Activated CD8-positive, alpha-beta memory T cell treated with anti-CD3 and anti-CD28 coated beads for 48 hours (primary cell): ENCODE measurements at places on chromosomes 5 and 9.

DNA sequence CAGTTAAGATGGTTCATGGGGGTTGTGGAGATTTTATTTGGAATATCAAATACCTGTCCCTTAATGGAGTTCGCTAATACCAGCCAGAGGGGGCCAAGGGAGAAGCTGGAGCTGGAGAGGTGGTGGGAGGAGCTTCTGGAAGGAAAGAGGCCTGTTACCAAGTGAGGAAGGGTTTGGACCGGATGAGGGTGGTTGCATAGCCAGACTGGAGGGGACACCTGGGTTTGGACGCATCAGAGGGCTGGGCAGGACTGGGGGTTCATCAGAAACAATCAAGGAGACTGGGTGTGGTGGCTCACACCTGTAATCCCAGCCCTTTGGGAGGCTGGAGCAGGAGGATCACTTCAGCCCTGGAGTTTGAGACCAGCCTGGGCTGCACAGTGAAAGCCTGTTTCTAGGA lies 111.8 kb upstream of the IER5L start:
- DNase-seq: no peak

- no peak for DNase-seq
Measured at GRCh38 chr5:81852291-81853029, 101.6 kb upstream of the SSBP2 start.

GRCh38 chr5:139410121-139410992 lies 6.5 kb upstream of the SPATA24 start:
- no peak for DNase-seq

DNA sequence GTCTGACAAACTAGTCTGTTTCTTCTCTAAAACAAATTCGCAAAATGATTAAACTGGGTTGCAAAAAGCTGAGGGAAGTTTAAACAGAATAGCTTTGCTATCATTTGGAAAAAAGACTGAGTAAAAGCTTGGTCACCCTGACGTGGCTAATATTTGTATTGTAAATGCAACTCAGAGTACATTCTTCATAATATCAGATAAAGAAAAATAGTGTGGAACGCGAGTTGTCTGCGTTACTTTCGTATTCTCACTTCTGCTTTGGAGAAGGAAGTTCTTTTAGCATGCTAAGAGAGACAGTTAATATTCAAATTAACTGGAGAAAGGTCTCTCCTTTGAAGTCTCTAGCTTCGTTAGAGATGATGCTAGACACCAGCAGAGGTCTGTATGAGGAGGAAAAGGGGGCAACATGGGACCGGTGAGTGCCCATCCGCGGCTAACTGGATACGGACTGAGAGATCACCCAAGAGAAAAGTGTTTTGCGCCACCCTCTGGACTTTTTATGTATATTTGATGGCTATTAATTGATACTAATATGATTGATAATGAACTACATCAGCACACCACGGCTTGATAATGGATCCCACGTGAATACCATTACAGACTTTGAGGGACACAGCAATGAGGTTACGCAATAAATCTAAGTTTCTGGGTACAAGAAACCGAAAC lies 2.9 kb upstream of the CNTRL start:
- DNase-seq: no peak

- no peak for DNase-seq
Measured at GRCh38 chr5:32618962-32619361, 33.6 kb downstream of the SUB1 start.

DNA sequence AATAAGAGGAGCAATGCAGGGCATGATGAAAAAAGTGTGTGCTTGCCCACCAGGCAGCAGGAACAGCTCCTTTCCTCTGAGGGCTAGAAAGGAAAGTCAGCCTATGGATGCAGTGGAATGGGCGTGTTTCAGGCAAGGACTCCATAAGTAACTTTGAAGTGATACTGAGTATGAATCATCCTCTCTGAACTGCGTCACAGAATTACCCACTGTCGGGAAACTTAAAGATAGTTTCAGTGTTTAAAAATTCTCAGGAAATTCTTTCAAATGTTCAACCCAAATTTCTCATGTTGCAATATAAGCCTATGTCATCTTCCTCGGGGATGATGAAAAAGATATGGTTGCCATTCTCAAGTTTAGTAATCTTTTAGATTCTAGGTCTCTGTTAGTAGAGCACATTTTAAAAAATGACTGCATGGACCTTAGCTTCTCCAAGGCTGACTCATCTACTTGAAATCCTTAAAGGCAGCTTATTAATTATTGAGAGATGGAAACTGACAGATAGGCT lies 27.7 kb downstream of the PTCD2 start:
- DNase-seq: no peak

DNA sequence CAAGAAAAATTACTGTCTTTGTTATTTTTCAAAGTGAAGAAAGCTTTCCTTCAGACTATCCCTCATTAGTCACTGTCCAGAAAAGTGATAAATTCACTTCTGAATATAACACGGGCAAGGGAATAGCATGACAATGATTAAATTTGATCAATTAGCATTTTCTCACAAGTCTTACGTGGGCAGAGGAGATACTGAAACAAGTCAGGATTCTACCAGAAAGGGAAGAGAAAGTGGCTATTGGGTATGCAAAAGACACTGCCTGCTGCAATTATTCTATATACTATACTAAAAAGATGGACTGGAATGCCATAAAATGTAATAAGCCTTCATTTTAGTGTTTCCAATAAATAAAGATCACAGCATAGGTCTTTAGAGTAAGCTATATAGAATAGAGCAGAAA lies 7.4 kb downstream of the COX7C start:
- no peak for DNase-seq

- DNase-seq: no peak
Measured at GRCh38 chr5:85458319-85458718, 1073.6 kb upstream of the EDIL3 start.

GRCh38 chr5:132773114-132773513 lies 3.9 kb downstream of the SEPTIN8 start:
- DNase-seq: no peak

DNA sequence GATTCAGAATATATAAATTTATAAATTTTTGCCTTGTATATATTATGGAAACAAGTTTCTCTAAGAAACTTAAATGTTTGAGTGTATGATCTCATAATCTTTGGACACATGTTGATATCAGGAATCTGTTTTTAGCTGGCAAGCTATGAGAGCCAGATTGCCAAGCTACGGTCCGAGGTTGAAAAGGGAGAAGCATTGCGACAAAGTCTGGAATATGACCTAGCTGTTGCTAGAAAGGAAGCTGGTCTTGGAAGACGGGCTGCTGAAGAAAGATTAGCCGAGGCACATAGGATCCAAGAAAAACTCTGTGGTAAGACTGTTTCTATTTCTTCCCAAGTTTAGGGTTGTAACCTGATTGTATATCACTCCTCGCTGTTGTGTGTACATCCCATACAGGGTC lies 25.9 kb downstream of the CCDC171 start:
- no peak for DNase-seq

DNA sequence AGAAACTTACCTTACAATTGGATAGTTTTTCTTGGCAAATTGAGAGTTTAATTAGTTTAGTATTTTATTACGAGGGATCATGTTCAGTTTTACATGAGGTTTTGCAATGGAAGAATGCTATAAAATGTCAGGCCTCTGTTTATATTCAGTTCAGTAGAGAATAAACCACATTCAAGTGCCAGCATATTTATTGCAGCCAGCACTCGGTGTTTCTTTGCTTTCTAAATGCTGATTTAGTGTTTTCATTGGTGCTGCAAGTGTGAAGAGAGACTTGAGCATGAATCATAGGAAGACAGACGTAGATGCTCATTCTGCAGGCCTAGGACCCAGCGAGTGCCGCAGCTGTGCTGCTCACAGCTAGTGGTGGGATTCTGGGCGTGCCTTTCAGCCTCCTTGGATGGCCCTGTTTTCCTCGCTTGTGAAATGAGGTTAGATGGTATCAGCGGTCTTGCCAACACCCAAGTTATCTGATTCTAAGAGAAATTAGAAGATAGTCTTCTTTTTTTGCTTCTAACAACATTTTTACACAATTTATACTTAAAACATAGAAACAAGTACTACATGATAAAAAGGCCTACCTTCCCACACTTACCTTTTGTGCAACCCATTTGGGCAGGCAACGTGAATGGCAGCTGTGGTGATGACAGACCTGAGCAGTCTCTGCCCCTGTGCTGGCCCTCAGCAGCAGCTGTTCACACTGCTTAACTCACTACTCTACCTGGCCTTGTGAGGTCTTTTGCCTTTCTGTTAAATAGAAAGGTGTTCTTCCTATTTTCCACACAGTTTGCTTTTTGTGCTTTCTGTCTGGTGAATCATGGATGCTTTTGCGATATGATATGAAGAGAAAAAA lies 26.8 kb upstream of the TNFAIP8 start:
- DNase-seq: no peak

GRCh38 chr5:58455066-58455465 lies 4.8 kb downstream of the PLK2 start:
- no peak for DNase-seq

DNA sequence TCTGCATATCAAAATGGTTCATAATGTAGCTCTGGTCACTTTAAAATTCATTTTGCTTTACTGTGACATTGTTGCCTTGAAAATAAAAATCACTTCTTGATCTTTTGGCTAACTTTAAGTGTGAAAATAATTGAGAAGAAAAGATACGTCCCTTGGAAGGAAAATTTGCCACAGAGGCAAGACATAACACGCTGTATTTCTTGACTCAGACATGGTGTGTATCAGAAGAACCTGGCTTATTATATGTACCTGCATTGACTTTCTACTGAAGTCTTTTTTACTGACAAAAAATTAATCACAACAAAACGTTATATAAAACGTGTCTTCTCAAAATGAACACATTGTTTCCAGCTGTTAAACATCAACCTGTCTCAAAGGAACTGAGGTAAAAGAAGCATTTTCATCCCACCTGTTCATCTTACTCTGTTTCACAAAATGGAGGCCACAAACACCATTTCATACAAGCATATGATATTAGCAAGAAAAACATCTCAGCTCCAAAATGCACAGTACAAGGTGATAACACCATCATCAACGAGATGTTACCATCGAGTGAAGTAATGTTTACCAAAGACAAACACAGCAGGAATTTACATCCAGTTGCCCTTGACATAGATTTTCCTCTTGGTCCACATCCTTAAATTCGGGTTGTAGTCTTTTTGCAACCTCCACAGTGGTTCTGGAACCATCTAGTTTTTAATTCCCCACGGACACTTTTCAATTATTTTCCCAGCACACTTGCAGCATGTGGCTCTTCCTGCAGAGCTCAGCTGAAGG lies 179.9 kb downstream of the GLIS3 start:
- no peak for DNase-seq

- no peak for DNase-seq
Measured at GRCh38 chr5:126544087-126544740, 50.8 kb downstream of the ALDH7A1 start.
